NCI-H1048 (cell line): ENCODE measurements at places on chromosomes 5 and 9.

DNA sequence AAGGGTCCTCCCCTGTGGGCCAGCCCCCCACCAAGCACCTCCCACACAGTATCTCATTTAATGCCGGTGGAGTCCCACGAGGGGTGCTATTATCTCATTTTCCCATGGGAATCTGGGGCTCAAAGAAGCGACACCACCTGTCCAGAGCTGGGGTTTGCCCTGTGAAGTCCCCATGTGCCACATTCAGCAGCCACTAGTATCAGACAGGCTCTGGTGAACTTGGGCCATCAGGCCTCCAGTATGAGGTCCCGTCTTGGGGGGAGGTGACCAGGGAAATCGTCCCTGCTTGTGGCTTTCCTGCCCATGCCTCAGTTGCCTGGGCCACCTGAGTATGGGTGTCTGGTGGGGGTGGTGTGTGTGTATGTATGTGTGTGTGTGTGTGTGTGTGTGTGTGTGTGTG lies 222.7 kb downstream of the PBX3 start:
- DNase-seq, result no peak

GRCh38 chr5:93428868-93429267 lies 152.2 kb downstream of the NR2F1-AS1 start:
- no peak for DNase-seq

DNA sequence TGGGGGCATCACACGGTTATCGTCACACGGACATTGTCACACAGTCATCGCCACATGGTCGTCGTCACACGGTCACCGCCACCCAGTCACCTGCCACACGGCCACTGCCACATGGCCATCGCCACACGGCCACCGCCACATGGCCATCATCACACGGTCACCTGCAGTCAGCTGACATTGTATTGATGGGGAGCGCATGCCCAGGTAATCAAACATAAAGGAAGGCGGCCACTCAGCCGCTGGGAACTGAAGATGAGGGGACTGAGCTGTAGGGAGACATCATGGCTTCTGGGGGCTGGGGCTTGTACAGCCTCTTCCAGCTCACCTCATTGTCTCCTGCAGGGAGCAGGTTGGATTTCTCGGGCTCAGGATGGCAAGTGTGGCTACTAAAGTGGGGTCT lies 49.2 kb downstream of the MRPL36 start:
- no peak for DNase-seq

DNA sequence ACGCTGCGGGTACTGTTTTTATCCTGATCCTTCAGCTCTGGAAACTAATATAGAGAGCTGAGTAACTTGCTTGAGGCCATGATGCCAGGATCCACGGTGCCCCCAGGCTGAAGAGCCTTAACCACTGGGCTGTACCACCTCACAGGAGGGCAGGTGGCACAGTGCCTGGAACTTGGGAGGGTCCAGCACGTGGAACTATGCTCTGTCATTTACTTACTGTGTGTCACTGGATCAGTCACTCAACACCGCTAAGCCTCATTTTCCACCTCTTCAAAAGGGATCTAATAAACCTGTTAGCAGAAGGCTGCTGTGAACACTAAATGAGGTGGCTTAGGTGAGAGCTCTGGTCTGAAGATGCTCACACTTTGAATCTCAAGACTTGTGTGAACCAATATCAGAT lies 29.6 kb downstream of the KCNIP1 start:
- DNase-seq, result no peak
